Hippocampal formation (tissue), 2 donors: ENCODE measurements at places on chromosomes 13 and 19.

DNA sequence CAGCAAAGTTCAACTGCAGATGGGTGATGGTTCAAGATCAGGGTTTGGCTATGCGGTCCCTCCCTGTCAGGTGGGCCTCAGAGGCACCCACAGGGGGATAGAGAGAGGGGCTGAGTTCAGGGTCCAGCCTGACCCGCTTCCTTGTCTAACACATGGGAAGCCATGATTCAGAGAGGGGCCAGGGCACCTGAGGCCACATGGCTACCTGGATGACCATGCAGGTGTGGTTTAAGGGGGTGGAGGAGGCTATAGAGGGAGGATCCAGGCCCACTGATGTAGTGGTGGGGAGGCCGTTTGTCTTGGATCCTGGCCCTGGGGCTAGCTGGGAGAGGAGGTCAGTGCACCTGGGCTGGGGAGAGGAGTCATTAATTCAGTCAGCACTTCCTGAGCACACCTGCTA lies 56.7 kb downstream of the ZNF536 start:
- no peak for DNase-seq

GRCh38 chr13:95356916-95357315 lies 55.7 kb upstream of the ABCC4 start:
- DNase-seq, result no peak

DNA sequence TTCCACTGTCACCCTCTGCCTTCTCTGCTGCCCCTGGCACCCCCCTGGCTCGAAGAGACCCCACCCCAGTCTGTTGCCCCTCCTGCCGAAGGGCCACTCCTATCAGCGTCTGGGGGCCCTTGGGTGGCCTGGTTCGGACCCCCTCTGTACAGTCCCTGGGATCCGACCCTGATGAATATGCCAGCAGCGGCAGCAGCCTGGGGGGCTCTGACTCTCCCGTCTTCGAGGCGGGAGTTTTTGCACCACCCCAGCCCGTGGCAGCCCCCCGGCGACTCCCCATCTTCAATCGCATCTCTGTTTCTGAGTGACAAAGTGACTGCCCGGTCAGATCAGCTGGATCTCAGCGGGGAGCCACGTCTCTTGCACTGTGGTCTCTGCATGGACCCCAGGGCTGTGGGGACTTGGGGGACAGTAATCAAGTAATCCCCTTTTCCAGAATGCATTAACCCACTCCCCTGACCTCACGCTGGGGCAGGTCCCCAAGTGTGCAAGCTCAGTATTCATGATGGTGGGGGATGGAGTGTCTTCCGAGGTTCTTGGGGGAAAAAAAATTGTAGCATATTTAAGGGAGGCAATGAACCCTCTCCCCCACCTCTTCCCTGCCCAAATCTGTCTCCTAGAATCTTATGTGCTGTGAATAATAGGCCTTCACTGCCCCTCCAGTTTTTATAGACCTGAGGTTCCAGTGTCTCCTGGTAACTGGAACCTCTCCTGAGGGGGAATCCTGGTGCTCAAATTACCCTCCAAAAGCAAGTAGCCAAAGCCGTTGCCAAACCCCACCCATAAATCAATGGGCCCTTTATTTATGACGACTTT lies 2.0 kb downstream of the ZFP36 start:
- no peak for DNase-seq

- no peak for DNase-seq
Observed at GRCh38 chr19:17312189-17313113, 3.1 kb downstream of the DDA1 start.

DNA sequence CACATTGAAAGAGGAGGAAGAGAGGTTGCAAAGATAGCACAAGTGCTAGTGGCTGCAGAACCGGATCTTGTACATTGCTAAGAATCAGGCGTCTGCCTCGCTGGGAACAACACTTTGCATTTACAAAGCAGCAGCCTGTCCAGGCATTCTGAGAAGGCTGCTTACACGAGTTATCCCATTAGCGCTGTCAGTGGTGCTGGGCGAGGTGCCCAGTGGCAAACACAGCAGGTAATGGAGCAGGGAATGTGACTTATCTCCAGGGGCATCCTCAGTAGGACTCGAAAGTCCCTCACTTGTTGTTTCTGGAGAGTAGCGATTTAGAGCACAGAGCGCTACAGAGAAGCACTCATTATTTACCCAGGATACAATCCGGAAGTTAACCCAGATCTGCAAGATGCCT lies 209.6 kb downstream of the OLFM4 start:
- DNase-seq, result no peak

DNA sequence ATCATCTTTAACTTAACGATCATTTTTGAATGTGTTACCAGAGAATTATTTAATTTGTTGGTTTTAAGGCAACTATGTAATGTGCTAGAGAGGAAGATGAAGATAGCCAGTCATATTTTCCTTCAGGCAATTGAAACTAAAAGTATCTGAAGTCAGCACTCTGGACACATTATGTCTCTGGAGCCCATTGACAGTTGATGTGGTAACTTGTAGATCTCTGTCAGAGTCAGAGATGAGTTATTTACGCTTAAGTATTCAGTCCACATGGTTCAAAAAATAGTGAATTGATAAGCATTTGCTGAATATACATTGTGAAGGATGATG lies 2.1 kb downstream of the ZMYM2 start:
- DNase-seq, result no peak

- DNase-seq, result peak; percentile 88
Observed at GRCh38 chr13:99200432-99201167, at the start of gene UBAC2. Gene UBAC2 (plus strand): TSS chr13:99200854. CDS start chr13:99200909, 55 bp downstream.

DNA sequence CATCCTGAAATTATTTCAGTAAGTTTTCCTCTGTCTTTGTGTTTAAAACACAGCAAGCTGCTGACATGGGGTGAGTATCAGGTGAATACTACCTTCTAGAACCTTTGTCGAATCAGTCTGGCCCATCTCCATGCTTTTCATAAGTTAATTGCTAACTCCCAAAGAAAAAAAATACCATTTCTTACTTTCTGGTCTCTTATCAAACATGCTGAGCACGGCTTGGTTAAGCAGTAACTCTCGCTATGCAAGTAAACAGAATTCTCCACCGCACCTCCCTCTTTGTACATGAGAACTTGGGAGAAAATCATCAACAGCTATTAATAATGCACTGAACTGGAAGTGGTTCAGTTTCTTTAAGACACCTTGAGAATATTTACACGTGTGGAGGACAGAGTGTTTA lies 88.6 kb downstream of the FGF9 start:
- DNase-seq, result no peak

DNA sequence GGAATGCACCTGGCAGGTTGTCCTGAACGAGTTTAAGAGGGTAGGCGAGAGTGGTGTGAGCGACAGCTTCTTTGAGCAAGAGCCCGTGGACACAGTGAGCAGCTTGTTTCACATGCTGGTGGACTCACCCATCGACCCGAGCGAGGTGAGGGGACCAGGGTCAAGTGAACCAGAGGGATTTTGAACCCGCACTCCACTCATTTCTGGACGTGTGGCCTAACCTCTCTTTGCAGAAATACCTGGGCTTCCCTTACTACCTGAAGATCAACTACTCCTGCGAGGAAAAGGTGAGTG lies 1.7 kb downstream of the CATSPERG start:
- DNase-seq, result no peak

DNA sequence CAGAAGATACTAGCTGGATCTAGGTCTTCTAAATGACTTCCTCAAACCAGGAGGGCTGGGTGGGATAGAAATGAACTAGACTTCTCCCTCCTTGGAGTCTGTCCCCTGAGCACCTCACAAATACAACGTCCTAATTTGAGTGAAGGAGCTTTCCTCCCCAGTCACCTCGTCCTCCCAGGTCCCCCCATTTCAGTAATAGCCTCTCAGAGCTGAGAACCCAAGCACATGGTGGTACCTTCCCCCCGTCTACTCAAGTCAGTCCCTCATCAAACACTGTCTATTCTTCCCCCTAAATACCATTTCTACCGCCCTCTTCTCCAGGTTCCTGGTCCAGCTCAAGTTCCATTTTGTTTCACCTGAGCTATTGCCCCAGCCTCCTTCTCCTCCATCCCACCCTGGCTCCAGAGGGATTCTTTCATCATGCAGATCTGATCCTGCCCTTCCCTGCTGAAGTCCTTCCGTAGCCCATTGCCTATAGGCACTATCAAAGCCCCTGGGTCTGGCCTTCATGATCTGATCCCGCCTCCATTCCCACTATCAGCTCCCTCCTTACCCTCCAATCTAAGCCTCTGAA lies 5.3 kb upstream of the PRKCG start:
- no peak for DNase-seq
